ENCODE measurements at places on chromosomes 12 and 14. TPM values are rescaled to one million over a fixed set of nuclear protein-coding genes. Genes with fewer than 3 reads are reported as not detected.

- H3K27ac ChIP-seq: no peak overlapping the region
- H3K4me3 ChIP-seq: no peak overlapping the region
These were observed 156.8 kb downstream of the GLT1D1 start for GRCh38 chr12:129009833-129010622.

- DNase-seq: no peak
- no peaks in the 10 kb centered on the region for H3K27me3 ChIP-seq
- no peaks in the 10 kb centered on the region for H3K4me1 ChIP-seq
- no peak overlapping the region for H3K4me3 ChIP-seq
- no peaks in the 10 kb centered on the region for H3K36me3 ChIP-seq
These were observed 638.8 kb upstream of the NOVA1 start for GRCh38 chr14:27236601-27237000.

DNA sequence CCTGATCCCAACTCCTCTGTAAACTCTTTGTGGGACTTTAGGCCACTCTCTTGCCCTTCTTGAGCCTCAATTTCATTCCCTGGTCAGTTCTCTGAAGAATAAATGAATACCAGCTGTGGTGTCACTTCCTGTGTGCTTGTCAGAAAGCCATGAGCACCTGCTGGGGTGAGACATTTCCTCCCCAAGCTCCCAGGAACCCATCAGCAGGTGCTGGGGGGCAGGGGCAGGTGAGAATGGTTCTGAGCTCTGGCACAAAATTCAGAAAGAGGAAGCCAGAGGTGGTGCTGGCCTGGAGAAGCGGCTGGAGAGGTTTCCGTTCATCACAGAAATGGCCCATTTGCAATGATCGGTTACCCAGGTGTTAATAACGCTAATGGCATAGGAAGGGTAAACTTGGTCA lies 14.9 kb downstream of the LHX5 start:
- H3K4me3 ChIP-seq: no peak overlapping the region
- peaks cover 7% of the 10 kb centered on the region for H3K27me3 ChIP-seq

DNA sequence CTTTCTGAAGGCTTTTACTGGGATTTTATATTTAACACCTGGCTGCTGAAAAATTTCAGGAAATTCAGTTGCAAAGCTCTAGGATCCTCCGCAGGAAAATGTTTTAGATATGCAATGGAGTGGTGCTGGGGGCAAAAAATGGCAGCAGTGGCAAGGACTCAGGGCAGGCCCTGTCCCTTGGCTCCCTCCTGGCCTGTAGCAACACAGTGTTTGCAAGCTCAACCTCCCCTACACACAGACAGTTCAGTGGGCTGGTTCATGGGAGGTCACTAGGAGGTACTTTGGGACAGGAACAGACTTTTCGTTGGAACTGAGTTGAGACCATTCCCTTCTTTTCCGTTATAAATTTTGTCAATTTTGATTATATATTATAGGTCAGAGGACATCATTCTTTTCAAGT lies 270.4 kb downstream of the ADAMTS20 start:
- H3K4me3 ChIP-seq: no peak overlapping the region
- H3K27ac ChIP-seq: peak overlapping the region; percentile 13
- no peaks in the 10 kb centered on the region for H3K36me3 ChIP-seq
- H3K27me3 ChIP-seq: no peaks in the 10 kb centered on the region
- DNase-seq: no peak

- H3K4me1 ChIP-seq: peaks cover 13% of the 10 kb centered on the region
- peak overlapping the region; percentile 94 for H3K27ac ChIP-seq
- no peak for DNase-seq
- H3K36me3 ChIP-seq: no peaks in the 10 kb centered on the region
- H3K27me3 ChIP-seq: no peaks in the 10 kb centered on the region
These were observed 6.0 kb upstream of the ATP23 start for GRCh38 chr12:57935331-57935730.

RNASE3 gene
- total RNA-seq: not detected

RIN3 gene
- 10.9 TPM for total RNA-seq

All from Panc1 (cell line).